CD4-positive, alpha-beta T cell (primary cell): ENCODE measurements at places on chromosomes 3 and 15. TPM values are rescaled to one million over a fixed set of nuclear protein-coding genes. Genes with fewer than 3 reads are reported as not detected.

Gene SERPINI2
- total RNA-seq: not detected

Gene SYNPR
- not detected for total RNA-seq

Gene IDH2
- 38.0 TPM for total RNA-seq

Gene C3orf49
- total RNA-seq: not detected

Gene RSRC1
- 22.3 TPM for total RNA-seq

Gene TTC23
- total RNA-seq: 0.19 TPM

Gene DPPA2
- not detected for total RNA-seq

Gene RETNLB
- total RNA-seq: not detected

Gene ANKUB1
- not detected for total RNA-seq

Gene LRRC2
- total RNA-seq: 0.91 TPM

Gene ERICH6
- total RNA-seq: not detected

Gene CLRN1
- not detected for total RNA-seq

GRCh38 chr3:195249858-195250464 is 21.0 kb downstream of the XXYLT1 start:
- DNase-seq: no peak

- no peak for DNase-seq
Measured at GRCh38 chr15:69012761-69013364, 1.6 kb upstream of the NOX5 start.

- no peak for DNase-seq
Measured at GRCh38 chr15:48614051-48614450, 31.5 kb downstream of the FBN1 start.

GRCh38 chr3:111311709-111312235 is 230.2 kb upstream of the CD96 start:
- DNase-seq: no peak

DNA sequence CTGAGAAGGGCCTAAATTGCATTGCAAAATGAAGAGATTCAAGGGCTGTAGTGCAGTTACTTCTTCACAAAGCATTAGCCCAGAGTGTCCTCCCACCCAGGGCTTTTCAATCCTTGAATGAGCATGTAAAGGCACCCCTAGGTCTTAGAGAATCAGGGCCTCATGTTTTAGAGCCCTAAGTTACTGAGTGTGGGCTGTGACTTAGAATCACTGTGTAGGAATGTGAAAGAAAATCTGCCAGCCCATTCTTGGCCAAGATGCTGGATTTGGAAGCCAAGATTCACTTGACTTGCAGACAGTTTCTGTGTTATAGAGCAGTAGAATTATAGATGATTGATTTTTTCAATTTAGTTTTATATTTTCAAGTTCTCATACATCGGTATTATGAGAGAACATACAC is 153.2 kb downstream of the MYRIP start:
- DNase-seq: no peak

DNA sequence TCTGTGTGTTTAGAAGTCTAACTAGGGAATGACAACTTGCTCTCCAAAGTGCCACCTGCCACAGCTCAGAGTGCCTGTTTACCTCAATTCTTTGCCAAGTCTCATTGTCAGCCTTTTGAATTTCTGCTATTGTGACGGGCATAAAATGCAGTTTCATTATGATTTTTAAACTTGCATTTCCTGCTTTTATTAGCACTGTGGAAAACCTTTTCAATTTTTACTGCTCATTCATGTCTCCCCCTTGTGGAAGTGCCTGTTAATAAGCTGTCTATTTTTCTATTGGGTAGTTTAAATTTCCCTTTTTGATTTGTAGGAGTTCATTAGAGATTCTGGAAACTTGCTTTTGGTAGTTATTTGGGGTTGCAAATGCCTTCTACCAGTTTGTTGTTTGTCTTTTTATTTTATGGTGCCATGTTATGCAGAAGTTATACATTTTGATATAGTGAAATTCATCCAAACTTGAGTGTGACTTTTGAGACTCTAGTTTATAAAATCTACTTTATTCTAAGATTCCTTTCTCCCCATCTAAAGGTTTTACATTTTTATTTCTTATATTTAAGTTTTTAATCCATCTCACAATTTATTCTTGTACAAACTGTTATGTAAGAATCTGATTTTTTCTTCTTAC is 53.9 kb upstream of the FRMD4B start:
- DNase-seq: no peak

GRCh38 chr15:78244893-78245292 is 10.5 kb upstream of the ACSBG1 start:
- no peak for DNase-seq

- DNase-seq: no peak
Measured at GRCh38 chr3:186583831-186584230, 13.3 kb downstream of the DNAJB11 start.

GRCh38 chr3:185878920-185879319 is 54.1 kb upstream of the IGF2BP2 start:
- no peak for DNase-seq

DNA sequence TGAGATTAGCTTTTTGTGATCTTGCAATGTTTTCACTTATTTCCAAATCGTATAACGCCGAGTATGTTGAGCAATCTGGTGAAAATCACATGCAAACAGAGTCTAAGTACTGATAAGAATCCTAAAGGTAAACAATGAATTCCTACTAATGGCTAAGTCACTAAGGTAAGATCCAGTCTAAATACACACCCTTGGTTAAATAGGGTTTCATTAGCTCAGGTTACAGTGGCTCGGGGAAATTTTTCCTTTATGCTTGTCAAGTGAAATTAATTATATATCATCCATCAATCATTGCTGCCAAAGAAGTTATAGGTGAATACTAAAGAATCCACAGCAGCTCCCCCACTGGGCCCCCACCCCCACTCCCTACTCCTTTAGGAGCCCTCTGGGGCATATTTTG is 139.3 kb downstream of the SOX2 start:
- no peak for DNase-seq

DNA sequence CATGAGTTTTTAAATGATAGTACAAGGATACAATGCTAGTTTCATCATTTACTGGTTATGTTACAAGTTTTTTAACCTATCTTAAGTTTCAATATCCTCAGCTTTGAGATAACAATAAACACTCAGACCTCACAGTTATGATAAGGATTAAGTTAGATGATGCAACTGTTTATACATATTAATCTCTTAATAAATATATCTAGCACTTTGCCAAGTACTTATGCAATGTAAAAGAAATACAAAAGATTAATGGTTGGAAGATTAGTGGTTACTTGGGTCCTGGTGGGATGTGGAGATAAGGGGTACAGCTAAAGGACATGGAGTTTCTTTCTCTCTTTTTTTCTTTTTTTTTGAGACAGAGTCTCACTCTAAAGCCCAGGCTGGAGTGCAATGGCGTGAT is 12.0 kb downstream of the SPPL2A start:
- DNase-seq: no peak

DNA sequence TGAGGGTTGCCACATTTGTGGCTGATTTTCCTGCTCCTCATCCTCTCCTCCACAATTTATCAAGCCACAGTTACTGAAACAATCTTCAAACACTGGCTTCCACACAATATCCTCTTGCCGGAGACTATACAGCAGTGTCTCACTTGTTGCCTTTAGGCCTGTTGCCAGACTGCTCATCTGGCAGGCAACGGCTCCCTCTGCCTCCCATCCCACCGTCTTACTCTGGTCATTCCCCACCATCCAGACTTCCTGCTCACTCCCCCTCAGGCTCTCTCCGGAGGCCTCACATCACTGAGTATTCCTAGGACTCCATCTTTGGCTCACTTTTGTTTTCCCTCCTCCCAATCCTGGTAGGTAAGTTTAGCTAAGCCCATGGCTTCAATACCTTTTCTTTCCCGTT is 301.9 kb downstream of the IL20RB start:
- DNase-seq: no peak
